Activated CD4-positive, alpha-beta T cell treated with anti-CD3 and anti-CD28 coated beads, Interleukin-2, amount 50 U/mL, for 1 hour (primary cell): ENCODE measurements at places on chromosomes 4 and X.

GRCh38 chr4:83252782-83253405, 31.7 kb downstream of the COQ2 start:
- peak; percentile 68 for DNase-seq

- no peak for DNase-seq
Observed at GRCh38 chrX:109880629-109881028, 122.3 kb upstream of the TMEM164 start.

DNA sequence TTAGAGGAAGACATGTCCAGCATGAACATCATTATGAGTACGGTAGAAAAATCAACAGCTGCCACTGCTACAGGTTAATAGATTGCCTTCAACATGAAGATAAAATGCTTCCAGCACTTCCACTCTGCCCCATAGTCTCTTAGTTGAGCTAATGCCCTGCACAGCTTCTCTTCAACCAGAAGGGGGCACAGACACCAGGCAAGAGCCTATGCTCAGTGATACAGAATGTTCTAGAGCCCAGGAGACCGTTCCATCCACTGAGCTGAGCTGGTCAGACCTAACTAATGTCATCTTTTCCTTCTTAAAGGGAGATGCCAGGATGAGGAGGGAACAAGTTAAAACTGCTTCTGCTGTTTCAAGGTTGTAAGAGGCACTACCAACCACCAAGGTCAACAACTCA, 42.2 kb downstream of the SMIM10L2A start:
- no peak for DNase-seq

DNA sequence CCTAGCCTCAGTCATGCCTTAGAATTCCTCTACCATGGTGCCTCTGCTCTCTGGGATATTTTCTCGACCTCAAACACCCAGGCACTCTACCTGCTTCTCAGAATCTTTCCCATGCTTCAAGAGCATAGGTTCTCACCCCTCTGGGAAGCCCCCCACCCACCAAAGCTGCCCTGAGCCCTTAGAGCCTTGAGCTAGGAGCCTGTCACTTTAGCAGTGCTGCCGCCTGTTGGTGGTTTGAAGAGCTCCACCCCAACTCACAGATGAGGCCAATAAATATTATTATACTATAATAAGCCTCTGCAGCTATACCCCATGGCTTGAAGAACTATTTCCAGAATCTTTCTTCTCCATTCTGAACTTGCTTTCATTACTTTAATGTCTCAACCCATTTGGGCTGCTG, 109.7 kb downstream of the RTL5 start:
- DNase-seq = no peak

GRCh38 chr4:178881937-178882336, 1439.7 kb upstream of the AGA start:
- no peak for DNase-seq

- peak; percentile 24 for DNase-seq
Observed at GRCh38 chr4:121072224-121073003, at the start of gene NDNF. Gene NDNF (minus strand): TSS chr4:121072535. CDS start chr4:121045837, 26,698 bp downstream.

DNA sequence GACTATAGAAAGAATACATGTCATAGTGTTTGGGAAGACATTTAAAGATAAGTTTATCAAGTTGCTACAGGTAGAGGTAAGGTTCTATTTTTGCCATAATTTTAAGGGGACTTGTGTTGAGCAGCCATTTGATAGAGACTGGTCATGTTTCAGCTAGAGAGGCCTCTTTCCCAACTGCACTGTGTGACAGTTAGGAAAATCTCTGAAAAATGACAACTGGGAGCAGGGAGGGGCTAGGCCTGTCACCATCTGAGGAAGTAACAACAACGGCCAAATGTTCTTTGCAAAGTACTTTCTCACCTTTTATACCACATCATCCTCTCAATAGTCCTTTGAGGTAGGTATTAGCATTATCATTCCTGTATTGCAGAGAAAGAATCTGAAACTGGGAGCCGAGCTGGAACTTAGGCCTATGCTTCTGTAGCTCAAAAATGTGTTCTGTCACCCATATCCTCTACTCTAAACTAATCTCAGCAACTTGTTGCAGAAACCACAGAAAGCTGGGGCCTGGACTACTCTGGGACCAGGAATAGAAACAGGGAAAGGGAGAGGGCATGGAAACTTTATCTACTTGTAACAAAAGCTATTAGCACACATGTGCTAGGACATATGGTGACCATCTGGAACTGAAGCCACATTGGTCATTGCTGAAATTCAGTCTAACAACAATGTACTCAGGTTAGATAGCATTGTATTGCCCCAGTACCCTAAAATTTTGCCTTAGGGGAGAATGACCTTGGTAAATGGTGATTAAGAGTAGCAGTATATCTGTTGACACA, 198.9 kb downstream of the MID1IP1 start:
- DNase-seq = no peak

- no peak for DNase-seq
Observed at GRCh38 chr4:21512353-21512752, 436.2 kb downstream of the KCNIP4 start.

DNA sequence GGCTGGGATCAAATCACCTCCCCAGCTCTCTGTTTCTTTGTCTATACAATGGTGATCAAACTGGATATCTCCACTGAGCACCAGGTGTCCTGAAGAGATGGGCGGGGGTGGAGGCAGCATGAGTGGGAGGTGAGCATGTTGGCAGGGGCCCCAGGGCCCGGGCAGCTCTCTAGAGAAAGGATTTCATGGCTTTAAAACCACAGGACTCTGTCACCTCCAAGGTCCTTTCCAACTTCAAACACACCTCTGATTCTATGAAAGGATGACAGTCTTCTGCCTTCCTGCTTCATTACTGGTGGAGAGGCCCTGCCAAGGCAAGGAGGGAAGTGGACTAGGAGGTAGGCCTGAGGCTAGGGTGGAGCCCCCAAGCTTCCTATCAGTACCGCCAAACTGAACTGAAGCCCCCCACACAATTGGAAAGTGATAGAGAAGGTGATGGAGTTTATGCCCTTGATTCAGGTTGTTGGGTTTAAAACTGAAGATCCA, 38.6 kb downstream of the TRIM2 start:
- no peak for DNase-seq

GRCh38 chrX:100663642-100664041, 19.6 kb downstream of the SRPX2 start:
- DNase-seq = no peak

DNA sequence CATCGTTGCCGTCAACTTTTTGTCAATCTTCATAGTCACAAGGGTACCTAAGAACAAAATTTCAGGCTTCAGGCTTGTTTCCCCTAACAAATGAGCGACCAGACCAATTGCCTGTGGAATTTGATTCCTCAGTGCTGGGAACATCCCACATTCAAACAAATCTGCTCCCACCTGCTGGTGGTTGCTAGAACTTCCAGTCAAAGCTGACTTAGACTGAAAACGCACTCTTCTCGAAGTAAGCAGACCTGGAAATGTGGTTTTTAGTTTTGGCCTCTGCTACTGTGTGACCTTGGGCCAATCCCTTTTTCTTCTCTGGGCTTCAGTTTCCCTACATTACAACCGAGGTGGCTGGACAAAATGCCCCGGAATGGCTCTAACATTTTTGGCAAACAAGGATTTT, 1.8 kb upstream of the GABRQ start:
- no peak for DNase-seq

- no peak for DNase-seq
Observed at GRCh38 chrX:42119076-42119475, 195.7 kb upstream of the CASK start.

DNA sequence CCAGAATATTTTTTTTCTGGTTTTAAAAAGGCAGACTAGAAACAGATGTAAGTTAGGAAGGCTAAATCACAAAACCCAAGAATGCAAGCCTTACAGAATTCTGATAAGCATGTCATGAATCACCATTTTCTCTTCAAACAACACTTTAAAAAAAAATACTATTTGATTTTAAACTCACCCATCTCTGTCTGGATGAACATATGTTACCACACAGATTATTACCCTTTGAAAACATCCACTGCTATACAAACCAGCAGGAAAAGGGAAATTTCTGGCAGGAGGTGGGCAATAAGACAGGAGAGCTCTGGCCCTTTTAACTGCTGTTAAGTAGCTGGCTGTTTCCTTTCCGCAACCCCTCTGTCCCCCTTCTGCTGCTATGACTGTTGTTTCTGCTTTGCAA, 317.7 kb upstream of the NOCT start:
- DNase-seq = no peak

DNA sequence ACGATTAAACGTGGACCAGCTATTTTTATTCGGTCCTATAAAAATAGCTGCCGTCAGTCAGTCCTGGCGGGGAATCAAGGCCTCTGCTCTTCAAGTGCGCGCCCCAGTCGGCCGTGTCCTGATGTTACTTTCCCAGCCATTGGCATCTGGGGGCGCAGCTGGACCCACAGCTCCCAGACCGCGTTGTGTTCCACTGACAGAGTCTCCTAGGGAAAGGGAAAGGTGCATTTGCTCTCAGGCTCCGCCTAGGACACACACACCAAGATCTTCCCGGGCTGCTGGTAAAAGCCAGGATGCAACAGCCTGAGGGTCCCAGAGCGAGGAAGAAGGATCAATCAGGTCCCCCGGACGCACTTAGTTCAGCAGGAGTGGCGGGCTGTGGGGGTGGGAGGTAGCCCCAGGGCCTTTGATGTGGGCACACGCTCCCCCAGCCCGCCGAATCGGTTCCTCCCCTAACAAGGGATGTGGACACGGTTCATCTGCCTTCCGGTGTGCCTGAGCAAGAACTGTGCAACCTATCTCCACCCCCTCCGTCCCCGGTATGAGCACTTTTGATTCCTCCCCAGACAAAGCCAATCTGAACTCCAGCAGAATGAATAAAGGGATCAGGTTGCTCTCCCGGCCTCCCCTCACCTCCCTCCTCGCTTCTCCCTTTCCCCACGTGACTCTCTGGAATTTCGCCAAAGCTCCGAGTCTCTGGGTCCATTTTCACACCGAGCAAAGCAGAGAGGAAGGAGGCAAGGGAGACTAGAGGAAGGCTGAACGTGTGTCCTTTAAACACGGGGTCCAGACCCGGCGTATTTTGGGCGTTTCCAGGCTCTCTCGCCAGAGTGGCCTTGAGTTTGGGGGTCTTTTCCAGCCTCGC, 626 bp upstream of the FRAS1 start:
- no peak for DNase-seq

- DNase-seq = no peak
Observed at GRCh38 chr4:117334451-117335188, 249.2 kb upstream of the TRAM1L1 start.

- no peak for DNase-seq
Observed at GRCh38 chr4:175109933-175110332, 191.8 kb downstream of the ADAM29 start.

GRCh38 chr4:36243355-36244256, 708 bp downstream of the ARAP2 start:
- peak; percentile 36 for DNase-seq

DNA sequence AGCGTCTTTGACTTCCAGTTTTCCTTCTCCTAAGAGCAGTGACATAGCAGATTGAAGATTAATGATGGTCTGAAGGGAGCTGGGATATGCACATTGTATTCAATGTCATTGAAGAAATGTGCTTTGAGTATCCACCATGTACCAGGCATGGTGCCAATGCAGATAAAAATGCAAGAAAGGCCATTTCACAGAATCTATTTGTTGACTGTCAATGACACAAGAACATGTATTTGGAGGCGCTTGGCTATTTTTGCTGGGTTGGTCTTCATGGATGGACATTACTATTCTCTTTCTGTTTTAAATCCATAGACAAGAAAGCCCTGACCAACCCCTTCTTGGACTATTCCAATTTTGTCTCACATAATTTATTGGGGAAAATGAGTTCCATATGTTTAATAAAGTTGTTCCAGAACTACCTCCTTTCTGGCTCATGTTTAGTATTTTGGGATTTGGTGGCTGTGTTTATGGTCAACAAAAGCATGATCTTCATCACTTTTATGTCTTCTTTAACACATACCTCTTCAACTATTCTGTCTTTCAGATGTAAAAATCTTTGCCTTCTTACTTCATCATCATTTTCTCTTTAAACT, 174.5 kb downstream of the CPE start:
- no peak for DNase-seq

DNA sequence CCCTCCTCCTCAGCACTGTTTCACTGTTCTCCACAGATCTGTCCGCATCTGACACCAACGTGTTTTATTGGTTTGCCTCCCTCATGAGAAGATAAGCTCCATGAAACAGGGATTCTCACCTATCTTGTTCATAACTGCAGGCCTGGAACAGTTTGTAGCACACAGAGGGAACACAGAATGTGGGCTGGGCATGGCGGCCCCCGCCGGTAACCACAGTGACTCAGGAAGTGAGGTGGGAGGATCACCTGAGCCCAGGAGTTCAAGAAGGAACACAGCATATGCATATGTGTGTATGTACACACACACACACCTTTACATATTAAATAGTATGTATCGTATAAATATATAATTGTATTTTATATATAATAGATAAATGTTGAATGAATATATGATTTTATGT, 168.6 kb downstream of the AFAP1 start:
- DNase-seq = peak; percentile 22

- no peak for DNase-seq
Observed at GRCh38 chr4:110998320-110998719, 375.4 kb upstream of the PITX2 start.

DNA sequence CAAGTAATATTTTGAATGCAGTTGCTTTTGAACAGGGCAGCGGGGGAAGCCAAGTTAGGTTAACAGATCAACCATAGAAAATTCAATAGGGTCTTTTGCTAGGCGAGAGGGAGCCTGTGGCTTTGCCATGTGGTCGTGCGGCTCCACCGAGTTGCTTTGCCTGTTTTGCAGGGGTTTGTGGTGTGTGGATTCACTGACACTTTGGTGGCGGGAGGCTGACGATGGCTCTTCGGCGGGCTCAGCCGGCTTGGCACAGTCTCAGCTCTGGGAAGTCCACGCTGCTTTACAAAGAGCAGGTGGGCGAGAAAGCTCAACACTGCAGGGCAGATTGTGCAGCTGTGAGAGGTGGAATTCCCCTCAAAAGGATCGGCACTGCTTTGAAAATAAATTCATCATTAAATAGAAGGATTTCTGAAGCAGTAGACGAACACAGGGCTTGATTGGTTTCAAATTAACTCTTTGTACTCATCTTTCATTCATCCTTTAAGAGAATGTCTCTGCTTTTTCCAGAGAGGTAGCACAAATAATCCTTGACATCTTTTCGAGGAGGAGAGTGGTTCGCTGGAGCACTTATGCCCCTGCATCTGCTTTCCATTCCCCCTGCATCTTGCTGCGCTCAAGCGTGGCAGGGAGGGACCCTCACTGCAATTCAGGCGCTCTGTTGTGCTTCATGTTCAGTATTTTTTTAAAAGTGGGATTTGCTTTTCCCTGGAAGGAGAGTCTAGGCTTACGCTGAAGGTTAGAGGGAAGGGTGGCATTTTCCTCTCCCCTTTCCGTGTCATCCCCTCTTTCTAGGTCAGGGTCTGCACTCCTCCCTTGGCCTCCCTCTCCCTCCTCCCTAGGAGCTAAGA, 201.8 kb upstream of the LEF1 start:
- DNase-seq = no peak

- DNase-seq = no peak
Observed at GRCh38 chr4:34200535-34200934, 2043.8 kb downstream of the ARAP2 start.

DNA sequence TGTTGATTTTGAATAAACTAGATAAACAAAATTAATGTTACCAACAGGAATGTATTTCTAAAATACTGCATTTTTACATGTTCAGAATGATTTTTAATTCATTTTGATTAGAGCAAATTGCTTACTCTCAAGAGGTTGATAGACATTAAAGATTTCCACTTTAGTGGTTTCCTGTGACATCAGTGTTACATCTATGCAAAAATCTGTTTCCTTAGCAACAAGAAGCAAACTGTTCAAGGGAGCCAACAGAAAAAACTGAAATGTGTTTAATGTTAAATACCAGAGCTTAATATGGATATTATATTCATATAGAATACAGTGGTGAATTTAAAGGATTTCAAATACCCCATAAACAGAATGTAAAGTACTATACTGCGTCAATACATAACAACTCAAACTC, 277.8 kb downstream of the GABRG1 start:
- no peak for DNase-seq
